ENCODE measurements at places on chromosomes 6 and 20.

DNA sequence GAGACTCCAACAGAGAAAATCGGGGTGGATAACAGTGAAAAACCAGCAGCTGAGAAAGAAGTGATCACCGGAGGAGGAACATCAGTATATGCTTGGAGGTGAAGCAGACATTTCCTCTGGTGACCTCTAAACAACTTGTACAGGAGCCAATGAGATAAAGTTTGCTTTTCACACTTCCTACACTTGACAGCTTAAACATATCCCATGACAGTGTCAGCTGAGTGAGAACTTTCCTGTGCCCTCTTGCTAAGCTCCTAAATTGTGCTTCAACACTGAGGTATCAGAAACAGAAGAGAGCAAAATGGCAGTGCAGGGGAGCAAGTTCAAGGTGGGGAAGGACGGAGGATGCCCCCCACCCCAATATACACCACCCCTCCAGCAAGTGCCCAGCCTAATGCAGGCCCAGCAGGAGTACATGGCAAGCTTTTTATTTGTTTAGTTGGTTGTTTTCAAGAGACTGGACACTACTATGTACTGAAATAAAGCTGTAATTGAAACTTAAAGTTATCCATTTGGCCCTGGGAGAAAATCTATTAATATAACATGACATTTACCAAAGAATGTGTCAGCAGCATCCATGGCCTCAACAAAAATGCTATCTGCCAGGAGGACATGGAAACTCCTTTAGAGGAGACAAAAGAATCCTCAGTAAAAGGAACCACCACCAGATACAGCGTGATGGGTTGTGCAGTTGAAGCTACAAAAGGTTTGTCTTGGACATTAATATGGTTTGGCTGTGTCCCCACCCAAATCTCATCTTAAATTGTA lies 540.2 kb downstream of the PRKN start:
- DNase-seq, result no peak

GRCh38 chr6:164694386-164694785 lies 615.0 kb downstream of the C6orf118 start:
- DNase-seq, result no peak

GRCh38 chr20:63293871-63294535 lies 1.0 kb downstream of the COL20A1 start:
- no peak for DNase-seq

DNA sequence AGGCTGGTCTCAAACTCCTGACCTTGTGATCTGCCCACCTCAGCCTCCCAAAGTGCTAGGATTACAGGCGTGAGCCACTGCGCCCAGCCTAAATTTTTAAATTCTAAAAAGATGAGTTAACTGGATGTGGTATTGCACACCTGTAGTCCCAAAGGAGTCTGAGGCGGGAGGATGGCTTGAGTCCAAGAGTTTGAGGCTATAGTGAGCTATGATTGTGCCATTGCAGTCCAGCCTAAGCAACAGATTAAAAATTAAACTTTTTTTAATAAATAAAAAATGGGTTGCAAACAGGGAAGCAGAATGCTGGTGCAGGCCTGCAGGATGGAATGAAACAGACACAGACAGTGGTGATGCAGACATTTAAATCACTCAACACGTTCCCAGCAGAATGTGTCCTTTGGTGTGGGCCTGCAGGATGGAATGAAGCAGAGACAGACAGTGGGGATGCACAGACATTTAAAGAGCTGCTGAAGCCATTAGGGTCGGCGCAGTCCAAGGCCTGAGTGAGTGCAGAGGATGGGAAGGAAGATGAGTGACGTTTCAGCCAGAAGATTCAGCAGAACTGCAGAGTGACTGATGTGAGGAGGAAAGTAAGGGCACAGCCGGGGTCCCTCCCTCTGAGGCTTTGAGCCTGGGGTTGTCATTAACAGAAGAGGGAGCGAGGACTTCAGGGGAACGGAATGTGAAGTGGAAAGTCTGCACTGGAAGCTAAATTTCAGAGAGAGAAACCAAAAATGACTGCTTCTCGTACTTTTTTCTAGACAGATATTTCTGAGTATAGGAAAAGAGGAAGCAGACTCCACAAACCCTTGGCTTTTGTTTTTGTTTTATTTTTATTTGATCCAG lies 117.5 kb downstream of the RIN2 start:
- DNase-seq, result no peak

DNA sequence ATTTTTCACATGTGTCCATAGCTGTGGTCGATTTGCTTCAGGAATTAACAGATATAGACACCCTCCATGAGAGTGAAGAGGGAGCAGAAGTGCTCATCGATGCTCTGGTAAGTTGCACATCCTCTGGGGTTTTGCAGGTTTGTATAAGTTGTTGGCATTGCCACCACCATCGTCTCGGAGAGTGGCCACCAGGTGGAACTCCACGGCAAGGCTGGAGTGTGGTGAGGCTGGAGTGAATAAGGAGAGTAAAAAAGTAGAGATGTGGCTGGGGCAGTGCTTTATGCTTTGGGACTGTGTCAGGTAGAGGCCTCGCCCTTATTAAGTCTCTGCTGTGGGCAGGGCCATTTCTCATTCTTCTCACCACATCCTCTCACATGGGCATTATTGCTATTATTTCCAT lies 63.7 kb downstream of the CTNNBL1 start:
- no peak for DNase-seq

DNA sequence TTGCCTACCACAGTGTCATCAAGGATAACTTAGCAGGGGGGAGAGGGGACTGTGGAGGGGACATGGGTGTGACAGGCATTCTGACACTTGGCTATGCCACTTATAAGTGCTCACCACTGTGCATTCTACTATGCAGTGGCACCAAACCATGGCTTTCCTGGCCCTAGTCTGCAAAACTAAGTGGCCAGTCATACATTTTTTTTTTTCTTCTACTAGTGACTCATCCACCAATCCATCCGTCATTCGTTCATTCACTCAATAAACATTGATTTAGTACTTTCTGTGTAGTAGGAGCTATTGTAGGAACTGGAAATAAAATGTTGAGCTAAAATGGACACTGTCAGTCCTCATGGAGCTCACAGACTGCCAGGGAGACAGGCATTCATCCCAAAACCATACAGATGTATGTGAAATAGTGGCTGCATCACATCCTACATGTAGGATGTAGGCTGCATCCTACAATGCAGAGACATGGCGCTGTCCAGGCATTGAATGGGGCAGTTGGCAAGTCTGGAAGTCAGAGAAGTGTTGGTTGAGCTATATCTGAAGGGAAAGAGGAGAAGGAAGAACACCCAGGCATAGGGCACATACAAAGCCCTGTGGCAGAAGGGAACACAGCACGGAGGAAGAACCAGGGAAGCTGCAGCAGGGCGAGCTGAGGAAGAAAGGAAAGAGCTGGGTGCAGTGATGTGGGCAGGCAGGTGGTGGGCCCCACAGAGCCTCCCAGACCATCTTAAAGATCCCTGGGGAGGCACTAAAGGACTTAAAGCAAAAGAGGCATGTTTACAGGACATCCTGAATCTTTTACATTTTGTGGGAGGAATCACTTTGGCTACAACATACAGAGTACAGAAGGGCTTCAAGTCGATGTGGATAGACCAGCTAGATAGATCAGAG lies 224.4 kb downstream of the UST start:
- no peak for DNase-seq

DNA sequence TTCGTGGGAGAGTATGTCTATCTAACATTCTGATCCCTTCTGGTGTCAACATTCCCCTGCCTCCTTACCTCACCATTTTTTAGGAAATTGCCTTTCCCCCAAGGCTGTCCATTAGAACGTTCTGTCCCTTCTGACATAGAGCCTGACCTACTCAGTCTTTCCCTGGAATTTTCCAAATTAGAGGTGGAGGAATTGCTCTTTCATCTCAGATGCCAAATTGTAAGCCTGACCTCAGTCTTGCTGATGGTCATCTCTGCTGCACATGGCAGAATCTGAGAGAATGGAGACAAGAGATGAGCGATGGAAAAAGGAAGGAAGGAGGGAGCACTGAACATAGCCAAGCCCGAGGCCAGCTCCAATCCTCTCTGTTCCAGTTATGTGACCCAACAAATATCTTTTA lies 5.4 kb upstream of the GCM1 start:
- DNase-seq, result no peak

DNA sequence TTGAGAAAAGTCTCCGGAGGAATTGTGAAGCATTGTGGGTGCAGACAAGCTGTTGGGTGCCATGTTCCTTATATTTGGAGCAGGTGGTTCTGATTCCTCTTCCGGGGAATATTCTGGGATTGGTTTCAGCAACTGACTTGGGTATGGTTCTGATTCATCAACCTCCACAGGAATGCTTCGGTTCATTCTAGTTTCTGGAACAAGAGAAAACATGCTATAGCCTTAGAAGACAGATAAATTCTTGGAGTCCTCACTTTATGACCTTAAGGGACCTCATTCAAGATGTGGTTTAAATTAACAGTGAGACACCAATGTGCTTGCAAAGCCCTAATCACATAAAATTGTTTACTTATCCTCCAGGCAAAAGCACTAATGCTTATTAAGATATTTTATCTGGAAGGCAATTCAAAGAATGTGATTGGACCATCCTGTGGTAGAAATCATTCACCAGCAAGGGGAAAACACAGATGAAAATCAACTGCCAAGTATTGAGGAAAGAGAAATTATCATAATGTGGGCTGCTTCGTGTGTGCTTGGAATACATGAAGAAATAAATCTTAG lies 13.7 kb downstream of the TRAF3IP2 start:
- DNase-seq, result no peak

DNA sequence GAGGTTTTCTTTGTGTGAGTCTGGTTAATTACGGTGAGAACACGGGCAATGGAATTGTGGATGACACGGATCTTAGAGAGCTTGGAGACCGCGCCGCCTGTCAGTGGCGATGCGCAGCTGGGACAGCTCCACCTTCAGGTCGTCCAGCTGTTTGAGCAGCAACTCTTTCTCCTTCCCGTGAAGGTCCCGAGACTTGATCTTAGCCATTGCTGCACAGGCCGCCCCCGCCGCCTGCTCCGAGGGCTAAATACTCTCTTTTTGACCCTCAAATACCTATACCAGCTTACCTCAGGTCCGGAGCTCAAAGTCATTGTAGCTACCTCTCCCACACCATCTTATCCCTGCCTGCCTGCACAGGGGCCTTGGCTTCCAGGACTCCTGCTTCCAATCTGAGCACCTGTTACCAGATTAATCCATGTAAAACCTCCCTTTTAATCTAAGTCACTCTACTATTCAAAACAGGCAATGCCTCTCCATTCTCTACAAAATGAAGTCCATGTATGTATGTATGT lies 100.2 kb downstream of the PREP start:
- no peak for DNase-seq

DNA sequence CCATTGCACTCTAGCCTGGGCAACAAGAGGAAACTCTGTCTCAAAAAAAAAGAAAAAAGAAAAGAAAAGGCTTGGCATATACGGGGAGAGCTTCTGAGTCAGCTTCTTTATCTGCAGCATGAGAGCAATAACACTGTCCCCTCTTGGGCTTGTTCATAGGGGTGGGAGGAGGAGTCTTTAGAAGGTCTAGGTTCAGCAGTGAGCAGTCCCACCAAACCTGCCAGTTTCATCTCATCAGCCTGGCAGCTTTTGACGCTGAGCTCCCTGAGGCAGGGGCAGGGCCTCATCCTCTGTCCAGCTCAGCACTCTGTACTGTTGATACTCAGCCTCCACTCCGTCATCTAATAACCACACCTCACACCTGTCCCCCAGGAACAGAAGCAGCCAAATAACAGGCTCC lies 5.6 kb upstream of the C6orf132 start:
- DNase-seq, result no peak

GRCh38 chr20:54623991-54624569 lies 148.7 kb downstream of the DOK5 start:
- no peak for DNase-seq

DNA sequence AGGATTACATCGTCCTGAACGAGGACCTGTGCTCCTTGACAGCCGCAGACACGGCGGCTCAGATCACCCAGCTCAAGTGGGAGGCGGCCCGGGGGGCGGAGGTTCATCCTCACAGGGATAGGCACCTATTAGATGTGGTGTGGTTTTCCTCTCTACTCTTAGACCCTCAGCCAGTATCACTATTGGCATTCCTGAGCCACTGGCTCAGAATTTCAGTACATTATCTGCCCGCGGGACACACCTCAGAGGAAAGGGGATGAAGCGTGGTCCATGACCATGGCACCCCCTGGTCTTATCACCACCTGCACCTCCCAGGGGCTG lies 34.6 kb upstream of the HLA-G start:
- no peak for DNase-seq

- no peak for DNase-seq
Observed at GRCh38 chr6:47722194-47722593, 23.8 kb downstream of the ADGRF4 start.

DNA sequence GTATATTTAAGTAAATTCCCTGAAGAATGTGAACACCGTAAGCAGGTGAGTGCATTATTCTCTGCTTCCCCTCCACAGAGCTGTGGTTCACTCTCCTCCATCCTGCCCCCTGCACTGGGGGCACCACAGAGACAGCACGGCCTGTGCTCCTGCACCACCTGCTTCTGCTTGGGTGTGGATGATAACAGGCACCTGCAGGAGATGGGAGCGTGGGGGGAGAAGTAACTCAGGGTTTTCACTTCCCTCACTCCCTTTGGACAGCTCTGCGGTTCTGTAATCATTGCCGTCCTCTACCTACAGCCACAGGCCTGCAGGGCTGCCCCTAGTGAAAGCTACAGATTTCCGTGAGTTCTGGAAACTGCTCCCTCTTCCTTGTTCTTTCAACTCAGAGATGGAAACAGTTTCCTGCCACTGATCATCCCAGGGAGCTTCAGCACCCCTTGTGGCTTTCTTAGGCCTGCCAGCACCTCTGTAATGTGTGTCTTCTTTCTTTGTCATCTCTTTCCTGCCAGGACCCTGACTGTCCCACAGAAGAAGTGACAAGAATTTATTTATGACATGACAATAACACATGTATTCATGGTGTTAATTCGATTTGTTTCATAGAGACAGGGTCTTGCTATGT lies 21.3 kb upstream of the MICB start:
- DNase-seq, result no peak

GRCh38 chr20:15033891-15034290 lies 696.5 kb upstream of the FLRT3 start:
- no peak for DNase-seq

GRCh38 chr6:21958428-21958827 lies 338.4 kb downstream of the PRL start:
- no peak for DNase-seq

DNA sequence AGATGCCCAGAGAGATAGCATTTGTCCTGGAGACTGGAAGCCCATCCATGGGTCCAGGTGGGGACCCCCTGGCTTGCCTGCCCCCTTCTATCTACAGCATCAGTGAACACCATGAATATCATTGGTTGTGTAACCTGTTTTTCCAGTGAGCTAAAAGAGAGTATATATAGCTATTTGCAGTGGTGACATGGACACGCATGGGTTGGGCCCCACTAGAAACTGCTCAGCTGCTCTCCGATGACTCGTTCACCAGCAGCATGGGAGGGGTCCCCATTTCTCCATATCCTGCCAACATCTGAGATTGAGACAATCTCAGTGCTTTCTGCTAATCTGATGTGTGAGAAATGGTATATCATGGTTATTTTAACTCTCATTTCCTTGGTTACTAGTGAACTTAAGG lies 4.0 kb upstream of the ZC3H12D start:
- no peak for DNase-seq

- DNase-seq, result no peak
Observed at GRCh38 chr20:44765091-44765490, 19.4 kb downstream of the KCNK15 start.

All from spinal cord (tissue), 10 donors.